ENCODE measurements at places on chromosomes 16 and 17.
A peak's percentile ranks its signal among the peaks of the same experiment; 100 is the strongest.

- DNase-seq, result no peak
Measured at GRCh38 chr17:17506181-17506741, 10.1 kb upstream of the RASD1 start.

GRCh38 chr16:8113843-8114242, 476.5 kb downstream of the TMEM114 start:
- no peak for DNase-seq

DNA sequence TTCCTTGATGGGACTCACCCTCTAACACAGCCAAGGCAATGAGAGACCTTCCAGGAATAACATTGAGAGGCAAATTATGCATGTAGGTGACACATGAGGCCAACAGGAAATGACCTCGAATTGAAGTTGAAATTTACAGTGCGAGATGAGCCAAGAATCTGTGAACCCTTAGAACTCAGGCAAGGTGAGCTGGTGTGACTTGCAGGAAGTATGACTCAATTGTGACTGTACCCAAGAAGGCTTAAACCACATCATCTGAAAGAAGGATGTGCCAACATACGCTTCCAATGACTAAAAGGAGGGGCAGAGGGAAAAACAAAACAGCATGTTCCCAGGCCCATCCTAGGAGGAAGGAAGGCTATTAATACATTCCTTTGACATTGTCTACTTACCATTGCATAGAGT, 44.8 kb downstream of the PITPNC1 start:
- peak; percentile 73 for DNase-seq

DNA sequence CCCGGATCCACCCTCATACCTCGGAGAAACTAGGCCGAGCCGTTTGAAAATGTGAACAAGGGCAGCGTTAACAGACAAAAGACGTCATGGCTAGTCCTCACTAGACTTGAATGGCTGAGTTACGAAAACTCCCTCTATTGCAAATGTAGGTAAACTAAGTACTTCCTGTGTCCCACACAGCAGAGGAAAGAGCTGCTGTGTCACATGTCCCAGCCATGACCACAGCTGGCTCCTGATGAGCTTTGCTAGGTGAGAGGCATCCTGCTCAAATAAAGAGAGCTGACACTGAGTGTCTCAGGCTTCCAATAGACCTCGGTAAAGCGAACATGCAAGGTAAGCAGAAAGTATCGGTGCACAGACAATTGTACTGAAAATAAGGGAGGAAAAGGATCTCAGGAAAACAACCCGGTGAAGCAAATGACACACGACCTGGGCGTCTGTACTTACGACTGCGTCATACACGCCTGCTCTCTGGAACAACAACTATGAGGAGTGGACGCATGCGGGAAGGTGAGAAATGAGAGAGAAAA, 26.0 kb downstream of the TMEM204 start:
- DNase-seq, result no peak

DNA sequence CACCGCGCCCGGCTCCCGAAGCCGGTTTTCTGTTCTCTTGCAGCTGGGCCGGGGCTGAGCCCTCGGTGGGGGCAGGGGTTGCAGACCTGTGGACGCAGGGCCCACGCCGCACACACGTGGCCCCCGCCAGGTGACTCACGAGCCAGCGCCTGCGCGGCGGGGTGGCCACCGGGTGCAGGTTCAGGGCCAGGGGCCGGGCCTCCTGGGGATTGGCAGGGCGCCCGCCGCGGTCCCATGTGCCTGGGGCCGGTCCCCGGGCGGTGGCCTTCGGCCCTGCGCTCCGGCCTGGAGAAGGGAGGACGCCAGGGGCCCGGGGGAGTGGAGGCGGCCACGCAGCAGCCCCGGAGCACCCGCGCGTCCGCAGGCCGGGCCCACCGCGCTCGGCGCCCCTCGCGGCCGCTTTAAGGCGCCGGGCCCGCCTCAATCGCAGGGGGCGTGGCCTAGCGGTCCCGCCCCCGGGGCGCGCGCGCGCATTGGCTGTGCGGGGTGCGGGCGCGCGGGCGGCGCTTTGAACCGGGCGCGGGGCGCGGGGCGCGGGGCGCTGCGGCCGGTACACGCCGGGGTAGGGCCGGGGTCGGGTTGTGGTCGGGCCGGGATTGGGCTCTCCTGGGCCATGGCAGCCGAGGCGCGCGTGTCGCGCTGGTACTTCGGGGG, at the start of gene SLC25A10:
TSS of gene SLC25A10 (plus strand) at position 471 of the 654 bp plus-strand sequence. CDS start at position 614, 143 bp downstream.
- peak; percentile 68 for DNase-seq

GRCh38 chr17:29870836-29871465, 59.1 kb downstream of the SSH2 start:
- no peak for DNase-seq

- DNase-seq, result no peak
Measured at GRCh38 chr16:54932737-54933254, 2.1 kb downstream of the IRX5 start.

- no peak for DNase-seq
Measured at GRCh38 chr17:68178831-68179230, 69.0 kb upstream of the AMZ2 start.

- no peak for DNase-seq
Measured at GRCh38 chr16:2042986-2043666, 4.5 kb downstream of the NTHL1 start.

DNA sequence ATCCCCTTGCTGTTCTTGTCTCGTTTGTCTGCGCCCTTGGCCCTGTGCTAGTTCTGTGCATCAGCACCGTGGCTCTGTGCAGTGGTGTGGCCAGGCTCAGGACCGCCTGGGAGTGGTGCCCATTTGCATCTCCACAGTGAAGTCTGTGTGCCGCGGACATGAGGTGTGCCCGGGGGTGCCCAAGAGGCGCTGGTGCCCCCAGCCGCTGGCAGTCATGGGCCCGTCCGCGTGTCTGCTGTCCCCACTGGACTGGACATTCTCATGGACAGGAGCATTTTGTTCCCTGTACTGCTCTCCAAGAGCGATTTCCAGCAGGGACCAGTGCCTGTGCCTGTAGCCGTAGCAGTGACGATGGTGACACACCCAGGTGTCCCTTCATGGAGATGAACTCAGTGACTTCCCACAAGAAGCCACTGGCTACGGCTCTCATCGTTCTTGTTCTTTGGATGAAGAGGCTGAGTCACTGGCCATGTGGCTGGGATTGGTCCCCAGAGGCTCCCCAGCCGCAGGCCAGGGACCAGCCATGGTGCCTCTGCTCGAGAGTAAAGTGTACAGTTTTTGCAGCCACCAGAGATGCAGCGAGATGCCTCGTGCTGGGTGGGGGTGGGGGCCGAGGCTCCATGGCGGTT, 13.0 kb upstream of the MC1R start:
- DNase-seq, result no peak

DNA sequence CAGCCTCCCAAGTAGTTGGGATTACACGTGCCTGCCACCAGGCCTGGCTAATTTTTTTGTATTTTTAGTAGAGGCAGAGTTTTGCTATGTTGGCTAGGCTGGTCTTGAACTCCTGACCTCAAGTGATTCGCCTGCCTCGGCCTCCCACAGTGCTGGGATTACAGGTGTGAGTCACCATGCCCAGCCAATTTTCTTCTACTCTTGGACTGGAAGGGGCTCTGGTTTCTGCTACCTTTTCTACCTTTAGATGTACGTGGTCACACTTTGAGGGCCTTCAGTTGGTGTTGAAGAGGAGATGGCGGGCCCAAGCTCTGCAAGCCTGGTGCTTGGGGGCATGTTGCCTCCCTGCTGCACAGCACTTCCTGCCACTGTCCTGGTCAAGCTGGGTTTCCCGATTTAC, 173.6 kb downstream of the PRKCA start:
- no peak for DNase-seq

GRCh38 chr17:80833952-80834892, 157.4 kb upstream of the CHMP6 start:
- peak; percentile 72 for DNase-seq

DNA sequence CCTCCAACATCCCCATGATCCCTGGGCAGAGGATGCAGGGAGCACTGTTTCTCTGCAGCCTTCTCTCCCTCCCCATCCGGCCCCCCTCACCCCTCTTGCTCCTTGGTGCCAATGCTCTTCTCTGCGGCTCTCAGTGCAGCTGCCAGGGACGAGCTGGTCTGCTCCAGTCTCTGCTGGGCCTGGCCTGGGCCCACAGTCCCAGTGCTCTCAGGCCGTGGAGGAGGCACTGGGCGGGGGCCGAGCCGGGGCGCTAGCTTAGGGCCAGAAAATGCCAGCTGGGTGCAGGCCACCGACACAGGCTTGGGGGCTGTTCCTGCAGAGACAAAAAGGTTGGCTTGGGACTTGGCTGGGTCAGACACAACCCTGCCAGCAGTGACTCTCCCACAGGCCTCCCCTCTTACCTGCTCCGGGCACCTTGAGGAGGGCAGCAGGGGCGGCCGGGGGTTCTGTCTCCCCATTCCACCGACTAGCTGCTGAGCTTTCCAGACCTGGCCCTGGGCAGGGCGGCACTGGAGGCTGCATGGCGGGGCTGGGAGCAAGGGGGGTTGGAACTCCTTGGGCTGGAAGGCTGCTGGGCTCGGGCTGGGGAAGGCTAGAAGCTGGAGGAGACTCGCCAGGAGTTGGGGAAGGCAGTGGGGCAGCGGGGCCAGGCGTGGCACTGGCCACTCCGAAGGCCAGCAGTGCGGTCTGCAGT, 13.8 kb downstream of the CASKIN2 start:
- DNase-seq, result no peak

DNA sequence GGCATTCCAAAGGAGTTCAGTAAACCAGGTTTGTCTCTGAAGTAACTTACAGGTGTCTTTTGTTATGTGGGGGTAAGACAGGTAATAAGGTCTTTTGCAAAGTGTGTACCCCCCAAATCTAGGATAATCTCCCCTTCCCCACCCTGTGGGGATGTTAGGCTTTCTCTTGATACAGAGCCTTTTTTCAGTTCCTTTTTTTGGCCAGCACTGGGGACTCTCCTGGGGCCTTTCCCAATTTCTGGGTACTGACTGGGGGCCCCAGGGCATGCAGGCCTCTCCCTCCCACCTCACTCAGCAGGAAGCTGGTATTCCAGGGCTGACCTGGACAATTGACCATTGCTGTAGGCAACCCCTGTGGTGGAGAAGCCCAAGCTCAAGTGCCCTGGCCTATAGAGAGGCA, 84.3 kb upstream of the IRX6 start:
- DNase-seq, result no peak

GRCh38 chr17:41812381-41813151, at the start of gene FKBP10:
FKBP10 (plus strand) TSS chr17:41813004; CDS start chr17:41813035, 31 bp downstream.
- peak; percentile 92 for DNase-seq

DNA sequence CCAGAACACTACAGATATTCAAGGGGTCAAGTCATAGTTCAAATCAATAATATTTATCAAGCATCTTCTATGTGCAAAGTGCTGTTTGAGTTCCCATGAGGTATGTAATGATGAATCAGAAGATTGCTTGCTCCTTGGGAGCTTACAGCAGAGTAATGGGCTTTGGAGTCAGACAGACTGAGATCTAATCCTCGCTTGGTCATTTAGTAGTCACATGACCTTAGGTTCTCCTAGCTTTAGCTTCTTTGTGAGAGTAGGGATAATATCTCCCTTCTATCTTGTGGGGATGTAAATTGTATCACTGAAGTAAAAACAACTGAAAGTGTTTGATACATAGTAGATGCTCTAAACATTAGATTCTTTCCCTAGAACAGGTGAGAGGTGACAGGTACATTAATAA, 30.1 kb downstream of the SNX11 start:
- DNase-seq, result no peak

- peak; percentile 53 for DNase-seq
Measured at GRCh38 chr17:15981646-15982580, 17.6 kb downstream of the ZSWIM7 start.

DNA sequence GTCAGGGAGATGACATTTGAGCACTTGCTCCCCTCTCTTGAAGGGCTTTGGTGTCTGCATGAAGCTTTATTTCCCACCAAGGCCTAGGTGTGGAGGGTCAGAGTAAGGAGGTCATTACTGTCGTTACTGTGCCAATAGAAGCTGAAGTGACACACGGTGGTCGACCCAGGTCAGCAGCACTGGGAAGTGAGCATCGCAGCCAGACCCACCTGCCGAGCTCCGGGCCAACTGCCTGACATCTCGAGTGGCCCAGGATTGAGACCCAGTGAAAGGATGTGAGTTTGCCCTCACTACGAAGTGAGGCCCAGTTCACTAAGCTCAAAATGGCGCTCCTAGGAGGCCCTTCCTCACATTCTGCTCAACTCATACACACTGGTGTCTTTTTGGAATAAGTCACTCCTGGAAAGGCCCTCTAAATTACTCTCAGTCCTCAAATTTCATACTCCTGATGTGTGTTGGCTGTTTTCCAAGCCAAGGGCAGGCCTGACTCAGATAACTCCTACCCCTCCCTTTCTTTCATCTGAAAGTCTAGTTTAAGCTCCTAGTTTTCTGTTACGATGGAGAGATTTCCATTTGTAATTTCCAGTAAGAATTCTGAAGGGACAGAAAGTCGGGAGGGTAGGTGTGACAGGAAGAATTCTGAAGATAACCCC, 200.4 kb downstream of the LGALS9B start:
- peak; percentile 59 for DNase-seq

DNA sequence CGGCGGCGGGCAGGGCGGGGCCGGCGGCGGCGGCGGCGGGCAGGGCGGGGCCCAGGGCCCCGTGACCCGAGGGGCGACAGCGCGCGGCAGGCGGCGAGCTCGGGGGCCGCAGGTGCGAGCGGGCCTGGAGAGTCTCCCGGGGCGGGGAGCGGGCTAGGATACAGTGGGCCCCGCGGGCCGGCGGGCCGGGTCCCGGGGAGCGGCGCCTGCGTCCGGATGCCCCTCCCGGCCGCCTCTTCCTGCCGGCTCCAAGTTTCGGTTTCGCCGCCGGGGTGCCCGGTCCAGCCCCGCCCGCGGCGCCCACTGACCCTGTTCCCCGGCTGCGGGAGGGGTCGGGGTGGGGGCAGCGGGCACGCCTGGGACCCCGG, at the start of gene RNF213:
TSS of gene RNF213 (plus strand) at position 62 of the 368 bp plus-strand sequence. CDS start 2,830 bp downstream, outside the sequence.
- DNase-seq, result peak; percentile 19

DNA sequence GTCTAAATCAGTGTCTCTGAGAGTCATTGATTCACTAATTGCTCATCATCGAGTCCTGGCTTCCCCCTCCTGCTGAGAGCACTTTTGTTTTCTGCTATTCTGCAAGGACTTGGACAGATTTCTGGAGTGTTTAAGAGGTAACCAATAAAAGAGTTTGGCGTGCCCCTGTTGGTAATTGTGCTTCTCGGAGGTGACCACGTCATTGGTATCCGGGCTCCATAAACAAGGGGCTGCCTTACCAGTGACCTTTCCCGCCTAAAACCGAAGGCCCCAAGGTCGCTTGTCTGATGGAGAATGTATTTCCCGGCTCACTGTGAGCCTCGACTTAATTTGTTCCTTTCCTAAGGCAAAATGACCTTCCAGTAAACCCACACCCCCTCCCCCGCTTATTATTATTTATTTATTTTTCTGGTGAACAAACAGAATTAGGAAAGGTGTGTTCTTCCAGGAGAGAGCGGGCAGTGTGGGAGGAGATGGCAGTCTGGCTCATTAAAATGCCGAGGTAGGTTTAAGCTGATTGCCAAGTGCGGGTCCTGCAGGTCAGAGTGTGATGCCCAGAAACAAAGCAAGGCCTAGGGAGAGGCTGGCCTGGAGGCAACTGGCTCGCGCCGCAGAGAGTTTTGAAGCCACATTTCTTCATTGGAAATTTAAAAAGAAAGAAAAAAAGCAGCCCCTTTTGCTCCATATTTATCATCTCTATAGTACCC, 30.2 kb downstream of the MSI2 start:
- DNase-seq, result peak; percentile 27
